Muscle of arm (tissue), 14 donors: ENCODE measurements at places on chromosomes 12 and 14. TPM values are rescaled to one million over a fixed set of nuclear protein-coding genes. Genes with fewer than 3 reads are reported as not detected.

DNA sequence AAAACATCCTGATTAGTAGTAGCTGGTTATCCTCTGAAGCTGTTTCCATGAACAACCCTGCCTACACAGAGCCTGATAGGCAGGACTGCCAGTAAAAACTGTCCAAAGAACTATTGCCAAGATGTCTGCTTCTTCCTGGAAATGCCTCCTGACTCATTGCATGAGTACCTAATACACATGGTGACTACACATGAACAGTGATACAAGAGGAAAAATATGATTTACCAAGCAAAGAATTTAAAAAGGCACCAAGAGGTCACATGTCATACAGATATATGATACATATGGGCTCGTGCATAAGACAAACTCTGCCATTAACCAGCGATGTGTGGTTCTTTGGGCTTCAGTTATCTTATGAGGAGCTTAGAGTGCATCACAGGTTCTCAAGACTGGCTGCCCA lies 552.3 kb downstream of the SLC16A7 start:
- no peak for DNase-seq

DNA sequence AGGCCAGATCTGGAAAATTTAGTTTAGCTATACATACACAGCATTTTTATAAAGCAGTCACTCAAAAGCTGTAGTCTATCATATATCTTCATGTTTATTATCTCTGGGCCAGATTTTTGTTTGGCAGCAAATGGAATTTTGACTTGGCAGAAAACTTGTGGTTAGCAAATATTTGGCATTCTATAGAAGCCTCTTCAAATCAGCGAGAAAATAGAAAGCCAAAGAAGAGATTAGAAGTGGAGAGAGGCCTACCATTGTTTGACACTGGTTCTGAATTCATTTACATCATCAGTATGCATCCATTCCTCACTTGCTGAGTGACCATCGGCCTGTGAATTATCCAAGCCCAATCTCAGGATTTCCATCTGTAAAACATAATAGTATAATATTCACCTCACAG lies 1077.6 kb downstream of the GALC start:
- DNase-seq: peak; percentile 22

- no peak for DNase-seq
Observed at GRCh38 chr12:12599750-12600643, 11.7 kb upstream of the CREBL2 start.

DNA sequence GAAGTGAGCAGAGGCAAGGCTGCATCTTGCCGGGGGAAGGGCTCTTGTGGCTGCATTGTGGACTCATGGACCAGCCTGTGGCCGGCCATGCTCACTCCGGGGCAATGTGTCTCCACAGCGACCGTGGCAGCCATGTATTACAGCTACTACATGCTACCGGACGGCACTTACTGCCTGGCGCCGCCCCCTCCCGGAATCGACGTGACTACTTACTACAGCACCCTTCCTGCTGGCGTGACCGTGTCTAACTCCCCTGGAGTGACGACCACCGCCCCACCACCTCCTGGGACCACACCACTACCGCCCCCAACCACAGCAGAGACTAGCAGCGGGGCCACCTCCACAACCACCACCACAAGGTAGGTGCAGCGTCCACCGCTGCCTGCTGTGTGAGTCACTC lies 42.1 kb downstream of the SFSWAP start:
- DNase-seq: no peak

- no peak for DNase-seq
Observed at GRCh38 chr12:112418273-112418607, 507 bp upstream of the PTPN11 start.

DNA sequence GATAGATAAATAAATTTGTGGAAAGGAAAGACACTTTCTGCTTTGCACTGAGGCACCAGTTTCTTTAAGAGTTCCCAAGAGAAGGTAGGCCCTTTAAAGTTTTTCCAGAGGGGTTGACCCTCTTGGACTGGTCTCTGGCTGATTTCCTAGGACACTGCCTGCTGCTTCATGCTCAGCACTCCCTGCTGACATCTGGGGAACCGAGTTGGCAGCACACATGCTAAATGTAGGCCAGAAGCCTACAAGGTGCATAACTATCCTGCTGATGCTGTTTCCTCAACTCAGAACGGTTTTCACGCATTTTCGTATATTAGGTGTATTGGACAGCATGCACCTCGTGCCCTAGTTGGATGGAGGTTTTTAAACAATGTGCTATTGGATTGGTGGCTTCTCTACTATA lies 887.2 kb upstream of the SEL1L start:
- peak; percentile 16 for DNase-seq

DNA sequence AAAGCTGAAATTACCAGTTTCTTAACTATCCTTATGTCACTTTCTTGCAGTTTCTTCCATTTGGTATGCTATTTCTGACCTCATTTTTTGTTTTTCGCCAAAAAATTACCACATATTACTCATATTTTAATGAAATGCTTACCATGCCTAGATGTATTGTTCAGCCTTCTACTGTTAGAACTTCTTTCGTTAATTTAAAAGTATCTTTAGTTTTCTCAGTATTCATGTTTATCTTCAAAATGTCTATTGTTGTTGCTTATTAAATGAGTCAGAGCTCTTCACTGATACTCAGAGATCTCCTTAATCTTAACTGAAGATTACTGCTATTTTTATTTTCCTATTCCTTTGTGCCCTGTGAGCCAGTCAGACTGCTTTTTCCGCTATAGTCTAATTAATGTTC lies 20.5 kb downstream of the RAP1B start:
- DNase-seq: no peak

- DNase-seq: no peak
Observed at GRCh38 chr12:68883151-68883550, 49.8 kb downstream of the CPM start.

DNA sequence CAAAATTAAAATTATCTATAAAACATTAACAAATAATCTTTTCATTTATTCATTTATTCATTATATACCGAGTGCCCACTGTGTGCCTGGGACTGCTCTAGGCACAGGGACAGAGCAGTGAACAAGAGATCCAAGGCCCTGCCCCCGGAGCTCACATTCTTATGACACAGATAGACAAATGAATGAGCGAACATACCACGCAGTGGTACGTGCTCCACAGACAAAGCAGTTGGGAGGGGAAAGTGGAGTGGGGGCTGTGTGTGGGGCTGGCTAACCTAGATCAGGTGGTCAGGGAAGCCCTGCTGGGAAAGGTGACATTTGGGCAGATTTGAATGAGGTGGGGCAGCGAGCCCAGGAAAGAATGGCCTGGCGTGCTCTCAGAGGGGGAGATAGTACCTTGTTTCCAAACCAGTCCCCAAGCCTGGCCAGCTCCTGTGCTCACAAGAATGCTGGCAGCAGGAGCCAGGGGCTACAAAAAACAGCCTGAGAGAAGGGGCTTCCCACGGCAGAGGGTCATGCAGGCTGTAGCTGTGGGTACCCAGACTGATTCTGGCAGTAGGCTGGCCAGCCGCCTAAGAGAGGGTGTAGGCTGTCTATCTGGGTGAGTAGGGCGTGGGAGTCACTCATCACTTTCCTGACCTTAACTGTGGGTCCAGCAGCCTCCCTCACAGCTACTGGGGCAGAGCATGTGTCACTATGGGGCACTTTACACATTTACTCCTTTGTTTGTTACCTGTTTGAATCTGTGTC lies 57.8 kb upstream of the ACTN1 start:
- DNase-seq: no peak

- DNase-seq: no peak
Observed at GRCh38 chr12:22628228-22628627, 3.3 kb downstream of the ETNK1 start.

GRCh38 chr12:18402872-18403611 lies 141.7 kb downstream of the PIK3C2G start:
- DNase-seq: no peak

DNA sequence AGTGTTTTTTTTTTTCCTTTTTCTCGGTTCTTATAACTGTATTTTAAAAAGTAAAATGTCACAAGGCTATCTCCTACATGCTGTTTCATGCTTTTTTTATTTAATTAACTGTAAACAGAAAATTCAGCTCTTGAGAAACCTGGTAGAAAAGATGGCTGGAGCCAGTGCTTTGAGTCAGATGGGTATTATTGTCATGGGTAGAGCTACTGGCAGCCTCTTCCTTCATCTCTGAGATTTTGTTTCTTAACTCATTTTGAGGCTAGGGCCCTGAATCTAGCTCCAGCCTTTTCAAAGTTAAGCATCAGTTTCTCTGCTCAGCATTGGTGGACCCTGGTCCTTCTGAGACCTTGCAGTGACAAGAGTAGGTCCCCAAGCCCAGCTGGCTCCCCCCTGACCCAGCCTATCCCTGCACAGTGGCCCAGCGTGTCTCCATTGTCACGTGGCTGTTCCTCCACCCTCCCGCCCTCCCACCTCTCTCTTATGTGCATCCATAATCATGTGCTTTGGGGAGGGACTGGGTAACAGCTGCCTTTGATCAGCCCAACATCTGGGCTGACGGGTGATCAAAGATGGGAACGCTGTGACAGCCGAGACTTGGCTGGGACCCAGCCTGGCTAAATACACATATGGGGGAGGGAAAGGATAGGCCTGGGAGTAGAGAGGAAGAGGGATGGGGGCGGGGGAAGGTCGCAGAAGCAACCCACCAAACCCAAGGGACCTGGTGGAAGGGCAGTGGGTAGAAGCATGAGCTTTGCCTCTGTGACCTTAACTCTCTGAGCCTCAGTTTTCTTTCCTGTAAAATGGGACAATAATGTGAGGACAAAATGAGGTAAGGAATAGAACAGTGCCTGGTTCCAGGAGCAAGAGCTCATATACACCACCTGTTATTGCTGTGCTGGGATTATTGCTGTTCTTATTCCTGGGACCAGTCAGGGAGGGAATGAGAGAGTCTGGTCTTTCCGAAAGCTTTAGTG lies 24.4 kb upstream of the RBM19 start:
- no peak for DNase-seq

DNA sequence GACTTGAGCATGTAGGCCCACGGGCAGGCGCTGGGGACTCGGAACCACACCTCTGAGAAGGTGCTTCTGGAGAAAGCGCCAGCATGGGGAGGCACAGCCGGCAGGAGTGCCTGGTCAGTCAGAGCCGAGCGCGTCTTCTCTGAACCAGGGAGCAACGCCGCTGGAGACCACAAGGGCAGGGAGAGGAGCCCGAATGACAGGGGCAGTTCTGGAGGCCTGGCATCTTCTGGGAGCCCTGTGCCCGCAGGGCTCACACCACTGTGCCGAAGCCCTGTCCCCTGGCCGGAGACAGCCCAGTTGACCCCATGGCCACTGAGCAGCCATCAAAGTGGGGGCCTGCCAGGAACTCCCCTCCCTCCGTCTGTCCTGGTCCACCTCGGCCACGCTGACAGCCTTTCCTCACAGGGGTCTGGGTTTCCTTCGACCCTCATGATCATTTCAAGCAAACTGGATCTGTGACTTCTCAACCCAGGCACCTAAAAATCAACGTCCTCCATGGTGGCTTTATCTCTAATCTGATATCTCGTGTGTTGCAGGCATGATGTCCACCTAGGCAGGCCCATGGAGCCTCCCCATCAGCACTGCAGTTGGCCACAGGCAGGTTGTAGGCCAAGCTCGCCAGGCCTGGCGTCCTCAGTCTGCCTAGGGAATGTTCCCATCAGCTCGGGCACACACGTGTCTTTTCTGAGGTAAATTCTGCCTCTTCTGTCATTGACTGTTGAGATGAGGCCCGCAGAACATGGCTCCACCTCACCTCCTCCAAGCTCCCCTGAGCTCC lies 299.3 kb upstream of the RTL1 start:
- no peak for DNase-seq

GRCh38 chr12:8156416-8156815 lies 399 bp upstream of the ZNF705A start:
- no peak for DNase-seq

The CCDC196 gene
- polyA plus RNA-seq: not detected

The ACOT6 gene
- polyA plus RNA-seq: not detected

The TSPAN8 gene
- 4.3 TPM for polyA plus RNA-seq

The KRT71 gene
- polyA plus RNA-seq: not detected

The ARMH4 gene
- not detected for polyA plus RNA-seq

The SPTB gene
- polyA plus RNA-seq: 210 TPM

The KRT85 gene
- polyA plus RNA-seq: not detected

The GAS2L3 gene
- polyA plus RNA-seq: 11.9 TPM

The KCNC2 gene
- 0.74 TPM for polyA plus RNA-seq

The DIP2B gene
- 22.0 TPM for polyA plus RNA-seq

The MYO1H gene
- not detected for polyA plus RNA-seq

The SERPINA4 gene
- polyA plus RNA-seq: not detected
